Neural crest cell (in vitro differentiated cells): ENCODE measurements at places on chromosomes 13 and 19. TPM values are rescaled to one million over a fixed set of nuclear protein-coding genes. Genes with fewer than 3 reads are reported as not detected.

SIGLEC8 gene
- total RNA-seq = not detected in 2 replicates

DNA sequence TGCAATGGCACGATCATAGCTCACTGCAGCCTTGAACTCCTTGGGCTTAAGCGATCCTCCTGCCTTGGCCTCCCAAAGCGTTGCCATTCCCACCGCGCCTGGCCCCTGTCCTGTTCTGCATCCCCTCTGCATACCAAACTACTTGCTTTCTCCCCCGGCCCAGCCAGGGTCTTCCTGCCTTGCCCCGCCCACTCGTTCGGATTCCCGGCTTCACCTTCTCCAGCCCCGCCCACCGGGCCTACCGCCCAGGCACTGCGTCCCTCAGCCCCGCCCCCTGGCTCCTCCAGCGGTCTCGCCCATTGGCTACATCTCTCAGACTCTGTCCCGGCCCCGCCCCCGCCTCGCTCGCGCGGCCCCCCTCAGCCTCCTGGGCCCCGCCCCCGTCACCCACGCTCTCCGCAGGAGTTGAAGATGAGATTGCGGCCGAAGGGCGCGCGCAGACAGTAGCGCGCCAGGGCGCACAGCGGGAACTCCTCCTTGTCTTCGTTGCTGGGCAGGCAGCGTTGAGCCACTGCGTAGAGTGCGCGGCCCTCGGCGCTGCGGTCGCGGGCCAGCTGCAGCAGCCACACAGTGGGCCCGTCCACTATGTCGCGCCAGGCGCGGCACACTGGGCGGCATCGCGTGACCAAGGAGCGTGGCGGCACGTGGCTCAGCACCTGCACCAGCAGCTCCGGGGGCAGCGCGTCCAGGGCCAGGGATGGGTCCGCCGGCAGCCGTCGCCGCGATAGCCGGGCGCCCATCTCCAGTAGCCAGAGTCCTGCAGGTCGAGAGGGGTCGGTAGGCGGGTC is 19.0 kb downstream of the MRPS12 start:
- peak; percentile 98 for DNase-seq

TMEM59L gene
- total RNA-seq = 6.4 and 6.5 TPM in 2 replicates

GRCh38 chr19:5178841-5179240 is 161.8 kb downstream of the PTPRS start:
- DNase-seq = no peak

DNA sequence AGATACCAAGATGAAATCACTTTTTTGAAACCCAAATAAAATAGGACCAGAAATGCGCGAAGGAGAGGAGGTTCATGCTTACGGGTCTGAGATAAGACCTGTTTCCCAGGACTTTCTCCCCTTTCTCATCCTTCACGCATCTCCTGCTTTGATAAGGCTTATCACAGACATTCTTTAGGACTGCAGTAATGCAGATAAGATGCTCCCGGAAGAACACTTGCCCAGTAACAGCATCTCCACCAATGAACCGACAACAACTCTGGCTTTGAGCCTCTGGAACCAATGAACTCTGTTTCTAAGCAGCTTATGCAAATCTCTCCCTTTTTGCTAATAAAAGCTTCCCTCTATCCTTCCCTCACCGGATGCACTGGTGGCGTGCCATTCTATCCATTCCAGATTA is 783.4 kb upstream of the ARGLU1 start:
- no peak for DNase-seq

GRCh38 chr13:20160306-20161274 is at the start of gene GJA3:
Gene GJA3 (minus strand): TSS chr13:20161052. CDS start chr13:20143288, 17,764 bp downstream.
- DNase-seq = peak; percentile 23

DNA sequence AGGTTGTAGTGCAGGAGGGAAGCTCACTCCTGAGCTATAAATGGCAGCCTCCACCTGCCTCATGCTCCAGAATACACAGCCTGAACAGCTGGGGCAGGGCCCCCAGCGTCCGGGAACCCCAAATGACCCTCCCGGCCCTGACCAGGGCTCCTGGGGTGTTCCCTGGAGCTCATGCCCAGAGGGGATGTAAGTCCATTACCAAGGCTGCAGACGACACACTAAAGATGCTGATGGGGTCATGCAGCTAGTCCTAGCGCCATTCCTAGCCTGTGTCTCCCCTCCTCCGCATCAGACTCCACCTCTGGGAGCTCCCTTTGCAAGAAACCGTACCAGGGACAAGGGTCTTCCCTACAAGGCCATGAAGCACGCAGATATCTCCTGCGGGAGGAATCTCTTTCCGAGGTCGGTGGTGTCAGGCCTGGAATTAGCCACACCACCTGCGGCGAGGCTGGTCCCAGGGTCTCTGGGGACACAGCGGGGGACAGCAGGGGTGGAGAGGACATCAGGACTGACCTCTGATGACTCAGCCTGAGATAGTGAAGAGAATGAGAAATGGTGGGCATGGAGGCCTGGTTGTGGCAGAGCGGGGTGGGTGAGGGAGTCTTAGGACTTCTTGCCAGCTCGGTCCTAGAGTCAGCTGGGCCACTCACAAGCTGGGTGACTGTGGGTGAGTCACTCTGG is 11.9 kb upstream of the TPM4 start:
- DNase-seq = no peak

GRCh38 chr19:39112338-39112890 is 13.2 kb upstream of the PAK4 start:
- no peak for DNase-seq

DNA sequence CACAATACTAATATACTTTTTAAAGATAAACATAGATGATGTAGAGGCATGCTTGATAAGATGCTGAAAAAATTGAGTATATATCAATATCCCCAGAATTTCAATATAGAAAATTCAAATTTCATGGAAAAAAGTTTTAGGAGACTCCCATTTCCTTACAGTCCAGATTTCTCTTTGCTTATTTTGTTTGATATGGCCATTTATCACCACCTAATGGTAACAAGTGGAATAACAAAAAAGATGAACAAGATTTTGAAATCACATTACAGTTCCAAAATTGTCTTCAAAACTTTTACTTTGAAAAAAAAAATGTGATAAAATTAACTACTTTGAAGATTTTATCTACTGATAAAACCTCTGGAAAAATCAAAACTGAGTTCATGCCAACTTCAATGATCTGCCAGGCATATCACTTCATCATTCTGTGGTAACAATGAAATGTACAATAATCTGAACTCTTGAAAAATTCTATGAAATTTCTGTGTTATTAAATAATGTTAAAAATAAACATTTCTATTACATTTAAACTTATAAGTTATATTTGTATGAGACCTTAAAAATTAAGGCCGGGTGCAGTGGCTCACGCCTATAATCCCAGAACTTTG is 17.5 kb downstream of the MIPEP start:
- no peak for DNase-seq

- DNase-seq = no peak
Measured at GRCh38 chr13:47184321-47184720, 287.5 kb upstream of the HTR2A start.

- no peak for DNase-seq
Measured at GRCh38 chr19:28977826-28978225, 235.1 kb downstream of the UQCRFS1 start.

GRCh38 chr13:49357694-49358093 is 86.2 kb downstream of the CAB39L start:
- DNase-seq = no peak

DNA sequence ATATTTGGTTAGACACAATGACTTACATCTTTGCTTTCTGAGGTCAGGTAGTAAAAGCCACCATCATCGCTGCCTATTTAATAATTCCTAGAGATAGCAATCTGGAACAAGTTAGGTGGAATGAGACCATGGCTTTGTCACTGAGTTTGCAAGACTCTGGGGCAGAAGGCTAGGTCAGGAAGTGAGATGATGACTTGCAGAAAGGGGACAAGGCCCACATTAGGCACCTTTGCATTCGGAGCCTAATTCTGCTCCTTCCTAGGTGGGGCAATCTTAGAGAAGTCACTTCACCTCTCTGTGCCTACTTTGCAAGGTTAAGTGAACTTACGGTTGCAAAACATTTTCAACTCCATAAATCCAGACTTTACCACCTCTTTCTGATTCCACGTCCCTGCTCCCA is 10.3 kb downstream of the EDDM13 start:
- no peak for DNase-seq

GRCh38 chr13:80359778-80360452 is 19.0 kb upstream of the SPRY2 start:
- DNase-seq = peak; percentile 53

DNA sequence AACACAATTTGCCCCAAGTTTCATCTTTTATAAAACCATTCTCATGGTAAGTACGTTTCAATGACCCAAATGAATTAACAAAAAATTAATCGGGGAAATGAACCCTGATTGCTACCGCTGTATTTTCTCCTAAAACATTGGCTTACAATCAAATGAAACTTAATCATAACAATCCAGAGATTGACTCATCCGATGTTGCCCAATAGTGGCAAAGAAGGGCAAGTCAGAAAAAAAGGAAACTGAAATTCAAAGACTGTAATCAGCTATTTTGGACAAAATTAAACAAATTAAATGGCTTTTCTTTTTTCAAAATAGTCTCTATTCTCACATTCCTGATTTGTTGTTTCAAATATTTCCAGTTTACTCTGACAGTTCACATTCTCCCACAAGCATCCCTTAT is 3.9 kb upstream of the ACOD1 start:
- DNase-seq = no peak

DNA sequence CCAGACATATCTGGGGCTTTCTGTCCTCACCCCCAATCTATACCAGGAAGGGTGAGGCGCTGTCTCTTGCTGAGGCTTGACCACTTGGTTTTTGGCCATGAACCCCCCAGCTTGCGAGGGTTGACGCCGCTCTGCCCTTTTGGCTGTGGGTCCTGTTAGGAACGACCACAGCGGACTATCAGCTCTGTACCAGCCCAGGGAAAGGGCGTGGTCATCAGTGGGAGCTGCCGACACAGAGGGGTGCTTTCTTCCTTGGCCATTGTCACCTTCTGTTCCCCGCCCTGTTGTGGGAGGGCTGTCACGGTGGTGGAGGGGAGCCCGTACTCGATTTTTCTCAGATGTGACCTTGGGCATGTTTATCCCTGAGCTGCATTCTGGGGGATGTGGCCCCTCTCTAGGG is 5.7 kb downstream of the DCAF15 start:
- no peak for DNase-seq

- DNase-seq = no peak
Measured at GRCh38 chr19:35408284-35409171, 37.7 kb downstream of the GPR42 start.

DNA sequence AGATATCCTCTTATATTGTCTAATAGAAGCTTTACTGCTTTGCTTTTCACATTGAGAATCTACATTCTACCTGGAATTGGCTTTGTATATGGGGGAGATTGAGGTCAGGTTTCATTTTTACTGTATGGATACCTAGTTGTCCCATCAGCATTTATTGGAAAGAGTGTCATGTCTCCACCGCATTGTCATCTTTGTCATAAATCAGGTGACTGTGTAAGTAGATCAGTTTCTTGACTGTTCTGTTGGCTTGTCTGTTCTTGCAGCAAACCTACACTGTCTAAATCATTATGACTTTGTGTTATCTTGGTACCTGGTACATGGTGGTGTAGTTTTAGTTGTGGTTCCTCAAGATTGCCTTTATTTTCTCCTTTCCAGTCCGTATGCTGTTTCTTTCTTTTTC is 5.8 kb downstream of the URI1 start:
- no peak for DNase-seq

U2AF1L4 gene
- total RNA-seq = 19.4 and 21.6 TPM in 2 replicates

DNA sequence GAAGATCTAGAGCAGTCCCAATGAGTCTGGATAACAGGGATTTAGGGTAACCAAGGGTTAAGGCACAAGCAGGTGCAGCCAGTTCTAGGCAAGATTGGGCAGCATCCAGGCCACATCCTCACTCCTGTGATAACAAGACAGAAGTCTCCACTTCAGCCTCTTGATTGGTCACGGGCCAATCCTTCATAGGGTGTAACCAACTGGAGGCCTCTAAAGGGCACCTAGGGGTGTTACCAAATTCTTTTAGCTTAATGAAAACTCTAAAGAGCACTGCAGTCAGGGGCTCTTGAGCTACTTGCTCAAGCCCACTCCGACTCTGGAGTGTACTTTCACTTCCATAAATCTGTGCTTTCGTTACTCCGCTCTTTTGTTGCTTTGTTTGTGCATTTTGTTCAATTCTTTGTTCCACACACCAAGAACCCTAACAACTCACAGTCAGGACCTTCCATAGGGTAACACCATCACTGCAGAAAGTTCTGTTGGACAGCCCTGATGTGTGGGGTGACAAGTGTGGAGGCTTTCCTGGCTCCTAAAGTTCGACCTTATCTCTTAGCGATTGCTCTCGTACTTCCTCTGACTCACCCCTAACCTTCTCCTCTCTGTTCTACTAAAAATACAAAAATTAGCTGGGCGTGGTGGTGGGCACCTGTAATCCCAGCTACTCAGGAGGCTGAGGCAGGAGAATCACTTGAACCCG is 36.1 kb downstream of the ZSWIM9 start:
- DNase-seq = no peak
